BJ (cell line): ENCODE measurements at places on chromosomes 4 and X.

- DNase-seq: no peak
These were observed 22.2 kb downstream of the FABP2 start for GRCh38 chr4:119299741-119300100.

DNA sequence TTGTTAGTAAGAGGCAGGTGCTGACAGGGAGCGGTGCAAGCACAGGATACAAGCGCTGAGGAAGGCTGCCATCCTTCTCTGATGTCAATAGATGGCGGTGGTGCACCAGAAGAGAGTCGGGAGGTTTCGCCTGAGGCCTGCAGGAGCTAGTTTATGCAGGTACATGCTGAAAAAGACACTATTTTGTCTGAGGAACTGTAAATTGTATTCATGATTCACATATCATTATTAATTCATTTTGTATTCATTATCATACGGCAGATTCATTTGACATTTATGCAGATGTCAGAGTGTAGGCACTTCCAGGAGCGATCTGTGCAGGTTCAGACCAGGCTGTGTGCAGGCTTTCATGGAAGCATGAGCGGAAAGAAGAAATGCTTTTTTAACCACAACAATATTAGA is 824.0 kb downstream of the STIM2 start:
- DNase-seq: no peak

DNA sequence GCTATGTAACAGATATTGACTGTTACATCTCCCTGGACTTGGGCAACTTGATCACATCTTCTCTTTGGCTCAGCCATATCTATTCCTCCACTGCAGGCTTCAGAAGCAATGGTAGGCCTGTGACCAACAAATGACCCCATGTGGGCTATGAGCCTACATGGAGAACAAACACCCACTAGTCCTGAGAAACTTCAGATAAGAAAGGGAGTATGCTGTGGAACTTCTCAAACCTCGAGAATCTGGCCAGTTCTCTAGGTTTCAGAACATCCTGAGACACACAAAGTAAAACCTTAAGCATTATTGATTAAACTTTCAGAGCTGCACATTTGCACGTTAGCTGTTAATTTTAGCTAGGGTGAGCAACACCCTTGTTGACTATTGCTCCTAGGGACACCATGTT is 16.3 kb downstream of the RBMX2 start:
- no peak for DNase-seq

DNA sequence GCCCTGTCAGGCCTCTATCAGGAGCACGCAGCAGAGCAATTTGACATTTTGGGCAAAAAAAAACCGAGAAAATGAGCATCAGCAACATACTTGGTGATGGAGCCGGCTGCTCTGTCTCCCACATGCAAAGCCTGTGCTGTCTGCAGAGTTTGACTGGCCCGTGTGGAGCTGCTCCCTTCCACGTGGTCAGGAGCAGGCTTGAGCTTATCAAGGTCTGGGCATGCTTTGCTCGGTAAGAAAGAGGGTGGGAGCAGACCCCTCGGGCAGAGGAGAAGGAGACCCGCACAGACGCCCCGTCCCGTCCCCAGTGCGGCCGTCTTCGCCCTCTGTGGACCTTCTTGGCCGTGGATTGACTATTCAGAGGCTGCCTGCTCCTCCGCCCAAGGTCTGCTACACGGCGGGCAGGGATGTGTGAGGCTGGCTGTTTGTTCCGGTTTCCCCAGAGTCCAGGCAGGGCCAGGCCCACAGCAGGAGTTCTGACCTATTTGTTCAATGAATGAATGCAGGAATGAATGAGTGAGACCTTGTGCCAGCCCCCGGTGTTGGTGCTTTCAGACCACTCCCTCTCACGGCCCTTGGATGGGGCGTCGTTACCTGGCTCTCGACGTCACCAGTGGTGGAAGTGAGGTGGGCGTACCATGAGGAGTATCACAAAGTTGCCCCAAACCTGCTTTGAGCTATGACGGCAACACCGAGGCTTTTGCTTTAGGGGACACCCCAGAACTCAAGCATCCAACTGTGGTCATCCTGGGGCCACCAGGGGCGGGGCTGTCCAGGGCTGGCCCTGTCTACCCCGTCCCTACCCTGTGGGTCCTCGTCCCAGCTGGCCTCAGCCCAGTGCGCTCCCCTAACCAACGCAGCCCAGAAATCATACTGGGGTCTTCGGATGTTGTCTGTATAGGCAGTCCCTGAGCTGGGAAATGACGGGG is 54.7 kb upstream of the ADRA2C start:
- no peak for DNase-seq

DNA sequence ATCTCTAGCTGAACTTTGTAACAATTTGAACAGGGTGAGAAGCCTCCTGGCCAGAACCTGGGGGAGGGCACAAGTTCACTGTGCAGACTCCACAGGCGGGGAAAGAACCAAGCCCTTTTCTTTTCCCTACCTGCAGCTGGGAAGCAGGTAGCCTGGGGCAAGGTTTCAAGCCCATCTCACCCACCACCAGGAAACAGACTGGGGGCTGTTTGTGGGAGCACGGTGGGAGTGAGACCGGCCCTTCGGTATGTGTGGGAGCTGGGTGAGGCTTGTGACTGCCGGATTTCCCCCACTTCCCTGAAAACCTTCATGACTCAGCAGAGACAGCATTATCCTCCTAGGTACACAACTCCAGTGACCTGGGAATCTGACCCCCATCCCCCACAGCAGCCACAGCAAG is 211.7 kb downstream of the ZNF674 start:
- no peak for DNase-seq

DNA sequence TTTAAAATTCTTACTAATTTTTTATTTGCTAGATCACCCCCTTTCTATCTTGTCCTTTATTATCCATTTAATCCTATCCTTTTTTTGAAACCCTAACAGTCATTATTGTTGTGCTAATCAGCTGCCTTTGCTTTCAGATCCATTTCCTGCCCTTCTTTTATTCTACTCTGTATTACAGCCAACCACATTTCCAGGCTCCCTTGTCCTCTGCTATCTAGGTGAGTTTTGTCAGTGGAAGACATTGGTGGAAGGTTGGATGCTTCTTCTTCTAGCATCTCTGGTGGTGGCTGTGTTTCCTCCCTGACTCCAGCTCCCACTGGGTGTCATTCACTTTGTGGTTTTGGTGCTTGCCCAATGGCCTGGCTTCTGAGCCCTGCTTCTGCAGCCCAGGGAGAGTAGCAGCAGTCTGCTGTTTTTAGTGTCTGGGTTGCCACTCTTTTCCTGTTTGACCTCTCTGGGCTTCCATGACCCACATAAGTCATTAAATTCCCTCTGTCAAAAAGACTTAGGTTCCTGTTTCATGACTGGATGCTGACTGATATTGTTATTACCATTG is 225.2 kb upstream of the PGRMC2 start:
- DNase-seq: no peak

DNA sequence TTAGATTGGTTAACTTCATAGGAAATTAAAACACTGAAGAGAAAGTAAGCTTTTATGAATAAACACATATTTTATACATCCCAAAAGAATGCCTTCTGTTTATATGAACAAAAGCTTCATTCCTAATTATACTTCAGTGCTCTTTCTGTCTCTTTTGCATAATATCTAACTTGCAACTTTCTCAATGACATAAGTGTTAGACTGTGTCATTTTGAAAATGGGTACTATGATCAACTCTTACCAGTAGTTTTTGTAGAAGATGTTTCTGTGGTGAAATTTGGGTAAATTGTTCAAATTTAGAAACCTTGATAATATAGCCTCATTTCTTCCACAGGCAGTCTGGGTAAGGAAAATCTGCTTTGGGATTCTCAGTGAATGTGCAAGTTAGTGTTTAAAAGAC is 991.4 kb downstream of the CCSER1 start:
- DNase-seq: no peak

DNA sequence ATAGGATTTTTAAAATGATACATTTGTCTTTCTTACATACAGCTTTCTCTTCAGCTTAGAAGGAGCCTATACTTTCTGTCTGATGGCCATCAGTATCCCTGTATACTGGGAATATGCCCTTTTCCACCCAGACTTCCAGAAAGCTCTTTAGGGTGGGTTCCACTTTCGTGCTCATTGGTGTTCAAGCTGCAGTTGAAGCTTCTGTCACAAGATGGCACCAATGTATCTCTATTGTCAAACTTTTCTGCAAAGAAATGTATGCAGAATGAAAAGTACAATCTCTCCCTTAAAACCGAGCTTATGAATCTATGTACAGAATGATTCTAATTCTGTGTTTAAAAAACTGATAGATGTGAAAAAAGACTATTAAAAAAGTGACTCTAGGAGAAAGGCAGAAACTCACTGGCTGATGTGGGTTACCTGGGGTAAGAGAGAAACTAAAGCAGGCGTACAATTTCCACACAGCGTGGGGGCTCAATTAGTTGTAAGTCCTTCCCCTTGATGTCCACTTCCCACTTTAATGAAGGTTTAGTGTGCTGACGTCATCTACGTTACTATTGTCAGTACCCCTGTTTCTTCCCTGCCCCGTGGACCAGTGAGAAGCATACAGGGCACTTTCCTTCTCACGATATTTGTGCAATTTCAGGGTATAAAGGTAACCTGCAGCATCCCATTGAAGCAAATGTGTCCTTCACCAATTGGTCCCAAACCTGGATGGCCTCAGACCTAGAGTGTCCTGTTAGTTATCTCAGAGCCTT is 57.3 kb upstream of the TCEAL2 start:
- DNase-seq: no peak

- DNase-seq: no peak
These were observed 40.0 kb downstream of the ZFYVE28 start for GRCh38 chr4:2378401-2378800.

GRCh38 chr4:57095245-57095644 is 14.9 kb downstream of the IGFBP7 start:
- DNase-seq: no peak

- no peak for DNase-seq
These were observed 348.5 kb downstream of the MID1IP1 start for GRCh38 chrX:39149761-39150160.

GRCh38 chrX:71941145-71941544 is 30.5 kb downstream of the NHSL2 start:
- DNase-seq: no peak

GRCh38 chr4:162485486-162485885 is 321.7 kb upstream of the FSTL5 start:
- DNase-seq: no peak

DNA sequence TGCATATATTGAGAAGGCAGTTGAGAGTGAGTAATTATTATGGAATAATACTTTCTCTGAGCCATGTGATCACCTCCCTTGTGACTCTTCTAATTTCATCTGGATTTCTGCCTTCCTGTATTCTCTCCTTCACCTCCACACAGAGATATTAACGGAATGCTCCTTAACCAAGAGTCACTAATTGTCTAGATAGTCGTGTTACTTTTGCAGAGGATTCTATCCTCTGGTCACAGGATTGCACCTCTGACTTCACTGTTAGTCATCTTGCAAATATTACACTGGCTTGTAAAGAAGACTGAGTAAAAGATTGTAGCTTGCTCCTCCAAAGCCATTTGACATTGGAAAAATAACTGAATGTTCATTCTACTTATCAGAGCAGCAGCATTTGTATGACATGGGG is 160.9 kb downstream of the SH2D1A start:
- no peak for DNase-seq

DNA sequence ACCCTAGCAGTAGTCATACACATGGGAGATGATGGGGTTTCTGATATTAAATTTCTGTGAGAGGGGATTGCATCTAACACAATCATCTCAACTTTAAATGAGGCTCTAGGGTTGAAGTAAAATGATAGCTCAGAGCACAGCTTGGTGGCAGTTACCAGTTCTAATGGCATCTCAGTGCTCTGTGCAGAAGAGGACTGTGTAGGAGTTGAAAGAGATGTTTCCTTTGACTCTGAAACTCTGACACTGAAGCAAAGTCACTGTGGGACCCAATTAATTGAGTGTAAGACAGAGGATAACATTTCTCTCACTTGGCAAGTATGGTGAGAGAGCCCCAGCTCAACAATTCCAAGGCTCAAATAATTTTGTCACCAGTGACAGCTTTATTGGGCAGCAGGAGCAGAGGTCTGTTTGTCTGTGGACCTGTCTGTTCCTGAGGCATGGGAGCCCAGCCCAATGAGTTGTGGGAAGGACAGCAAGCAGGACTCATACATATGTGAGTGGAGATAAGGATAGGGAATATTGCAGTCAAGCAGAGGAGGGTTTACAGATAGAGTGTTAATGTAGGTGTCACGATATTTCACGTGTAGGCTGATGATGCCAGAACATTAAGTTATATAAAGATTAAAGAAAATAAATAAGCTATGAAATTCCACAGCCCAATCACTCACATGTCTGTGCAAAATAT is 76.7 kb upstream of the NAF1 start:
- DNase-seq: no peak

- no peak for DNase-seq
These were observed 671.1 kb downstream of the FAT4 start for GRCh38 chr4:125985856-125986255.

GRCh38 chr4:84803116-84803515 is 163.4 kb downstream of the WDFY3 start:
- DNase-seq: no peak

GRCh38 chr4:169601016-169601771 is 11.2 kb downstream of the NEK1 start:
- no peak for DNase-seq

DNA sequence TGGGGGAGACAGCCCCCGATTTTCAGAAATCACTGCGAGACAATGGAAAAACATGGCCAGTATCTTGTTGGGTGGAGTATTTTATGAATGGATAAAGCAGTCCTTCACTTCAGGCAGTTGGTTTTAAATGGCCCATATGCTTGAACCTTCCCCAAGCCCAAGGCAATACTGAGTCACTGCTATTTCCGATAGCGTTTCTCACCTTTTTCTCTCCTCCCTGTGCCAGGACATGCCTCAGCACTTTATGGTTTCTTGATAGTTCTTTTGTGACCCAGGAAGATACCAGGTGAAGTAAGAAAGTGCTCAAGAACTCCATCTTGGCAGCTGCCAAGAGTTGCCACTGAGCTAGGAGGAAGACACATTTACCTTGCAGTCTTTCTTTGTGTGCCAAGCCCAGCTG is 26.8 kb upstream of the ESX1 start:
- DNase-seq: no peak

DNA sequence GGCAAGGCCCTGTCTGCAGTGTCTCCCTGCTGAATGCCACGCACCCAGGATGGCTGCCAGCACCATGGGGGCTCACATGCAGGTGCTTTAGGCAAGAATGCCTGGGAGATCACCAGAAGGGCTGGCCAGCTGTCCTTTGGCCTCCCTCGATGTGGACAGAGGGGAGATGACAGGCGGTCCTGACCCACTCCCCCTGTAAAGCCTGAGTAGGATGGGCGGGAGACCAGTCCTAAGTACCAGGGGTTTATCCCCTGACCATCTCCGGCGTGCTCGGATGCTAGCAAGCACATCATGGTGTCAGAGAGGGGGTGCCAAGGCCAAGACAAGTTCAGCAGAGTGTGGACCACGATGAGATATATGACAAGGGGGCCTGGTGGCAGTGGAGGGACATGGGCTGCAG is 5.3 kb downstream of the PDZD4 start:
- no peak for DNase-seq
